Fibroblast of skin of back (primary cell): ENCODE measurements at places on chromosomes 3 and 15.

- peak; percentile 12 for DNase-seq
Measured at GRCh38 chr3:178618197-178618596, 82.0 kb downstream of the KCNMB2 start.

DNA sequence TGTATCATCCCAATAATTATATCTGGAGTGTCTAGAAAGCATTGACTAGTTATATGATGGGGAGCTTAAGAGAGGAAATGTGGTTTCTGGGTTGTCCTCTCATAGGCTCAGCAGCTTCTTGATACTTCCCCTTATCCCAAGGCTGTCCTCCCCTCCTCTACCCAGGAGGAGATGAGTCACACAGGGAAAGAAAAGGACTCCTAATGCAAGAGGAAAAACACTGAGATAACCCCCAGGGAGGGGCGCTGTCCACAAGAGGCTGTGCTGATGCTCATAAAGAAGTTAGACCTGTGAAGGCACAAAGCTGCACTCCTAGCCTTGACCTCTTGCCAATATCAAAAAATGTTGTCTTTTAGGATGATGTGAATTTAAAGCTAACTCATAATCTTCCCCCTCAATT lies 28.8 kb upstream of the GYG1 start:
- DNase-seq, result peak; percentile 86

- DNase-seq, result no peak
Measured at GRCh38 chr15:74283368-74283767, 47.2 kb downstream of the CCDC33 start.

GRCh38 chr3:162702768-162703385 lies 1206.3 kb downstream of the OTOL1 start:
- no peak for DNase-seq

- DNase-seq, result no peak
Measured at GRCh38 chr3:9590282-9590791, 36.7 kb upstream of the LHFPL4 start.

GRCh38 chr15:98647026-98647773 lies 1.1 kb upstream of the IGF1R start:
- DNase-seq, result peak; percentile 55

DNA sequence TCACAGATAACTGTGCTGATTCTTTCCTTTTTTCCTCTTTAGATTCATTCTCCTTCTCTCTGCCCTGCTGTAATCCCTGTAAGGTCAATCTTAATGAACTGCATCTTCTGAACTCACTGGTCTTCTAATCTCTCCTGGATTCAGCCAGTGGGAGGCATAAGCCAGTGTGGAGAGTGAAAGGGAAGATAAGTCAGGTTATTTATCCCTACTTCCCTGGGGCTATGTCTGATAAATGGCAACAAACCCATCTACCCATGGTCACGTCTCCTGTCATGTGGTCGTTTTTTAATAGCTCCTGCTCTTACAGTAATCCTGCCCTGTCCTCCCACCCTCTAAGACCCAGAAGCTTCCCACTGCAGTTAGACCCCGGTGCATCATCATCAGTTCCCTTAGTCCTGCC lies 199.6 kb upstream of the NAALADL2 start:
- DNase-seq, result no peak

GRCh38 chr3:139689122-139689521 lies 11.3 kb upstream of the NMNAT3 start:
- no peak for DNase-seq

DNA sequence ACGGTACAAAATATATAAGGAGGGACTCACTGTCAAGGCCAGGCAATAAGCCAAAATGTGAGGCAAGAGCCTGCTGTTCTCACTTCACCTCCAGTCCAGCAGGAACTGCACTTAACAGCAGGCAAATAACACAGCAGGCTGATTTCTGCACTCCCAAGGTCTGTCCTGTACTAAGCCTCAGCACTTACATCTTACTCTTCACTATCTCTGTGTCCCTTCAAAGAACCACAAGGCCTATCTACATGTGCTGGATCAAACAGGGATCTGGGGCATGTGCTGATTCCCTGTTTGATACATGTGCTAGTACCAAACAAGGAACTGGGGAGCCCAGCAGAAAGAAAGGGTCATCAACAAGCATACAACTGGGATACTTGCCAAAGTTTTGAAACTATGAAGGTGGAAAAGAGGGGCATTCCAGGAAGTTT lies 22.2 kb downstream of the UACA start:
- peak; percentile 54 for DNase-seq

DNA sequence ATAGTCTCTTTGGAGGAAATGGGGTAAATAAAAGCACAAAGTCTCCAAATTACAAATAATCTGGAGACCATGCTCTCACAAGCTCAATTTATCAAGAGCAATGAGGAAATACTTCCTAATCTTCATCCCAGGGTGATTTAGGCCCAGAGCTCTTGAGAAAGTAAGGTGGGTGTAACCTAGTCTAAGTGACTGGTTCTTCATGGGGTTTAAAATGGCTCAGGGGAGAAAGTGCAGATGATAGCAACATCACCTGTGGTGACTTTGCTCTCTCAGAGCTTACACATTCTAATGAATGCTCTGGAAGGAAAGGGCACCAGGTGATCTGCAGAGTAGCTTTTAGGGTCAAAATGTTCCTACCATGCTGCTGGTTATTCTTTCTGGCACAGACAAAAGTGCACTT lies 118.4 kb upstream of the TP63 start:
- no peak for DNase-seq

- no peak for DNase-seq
Measured at GRCh38 chr15:60573936-60574335, 95.0 kb upstream of the ICE2 start.

GRCh38 chr3:169591983-169592644 lies 71.4 kb downstream of the MECOM start:
- DNase-seq, result no peak

DNA sequence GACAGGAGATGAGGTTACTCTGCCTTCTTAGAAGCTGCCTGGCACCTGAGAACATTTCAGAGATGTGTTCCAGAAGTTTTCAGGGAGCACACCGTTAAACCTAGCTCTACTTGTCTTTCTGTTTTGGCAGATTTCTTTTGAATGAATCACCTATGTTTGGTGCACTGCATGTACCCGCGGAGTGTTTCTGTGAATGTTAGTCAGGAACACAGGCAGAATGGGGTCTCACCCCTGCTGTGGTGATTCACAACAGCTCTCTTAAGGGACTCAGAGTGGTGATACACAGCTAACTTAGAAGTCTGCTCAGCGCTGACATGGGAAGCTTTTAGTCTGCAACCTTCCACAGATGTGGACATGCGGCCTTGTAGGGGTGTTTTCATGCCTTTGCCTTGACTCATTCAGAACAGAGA lies 24.0 kb downstream of the TSEN2 start:
- DNase-seq, result peak; percentile 98

GRCh38 chr15:36156879-36157427 lies 422.5 kb upstream of the CDIN1 start:
- peak; percentile 32 for DNase-seq

DNA sequence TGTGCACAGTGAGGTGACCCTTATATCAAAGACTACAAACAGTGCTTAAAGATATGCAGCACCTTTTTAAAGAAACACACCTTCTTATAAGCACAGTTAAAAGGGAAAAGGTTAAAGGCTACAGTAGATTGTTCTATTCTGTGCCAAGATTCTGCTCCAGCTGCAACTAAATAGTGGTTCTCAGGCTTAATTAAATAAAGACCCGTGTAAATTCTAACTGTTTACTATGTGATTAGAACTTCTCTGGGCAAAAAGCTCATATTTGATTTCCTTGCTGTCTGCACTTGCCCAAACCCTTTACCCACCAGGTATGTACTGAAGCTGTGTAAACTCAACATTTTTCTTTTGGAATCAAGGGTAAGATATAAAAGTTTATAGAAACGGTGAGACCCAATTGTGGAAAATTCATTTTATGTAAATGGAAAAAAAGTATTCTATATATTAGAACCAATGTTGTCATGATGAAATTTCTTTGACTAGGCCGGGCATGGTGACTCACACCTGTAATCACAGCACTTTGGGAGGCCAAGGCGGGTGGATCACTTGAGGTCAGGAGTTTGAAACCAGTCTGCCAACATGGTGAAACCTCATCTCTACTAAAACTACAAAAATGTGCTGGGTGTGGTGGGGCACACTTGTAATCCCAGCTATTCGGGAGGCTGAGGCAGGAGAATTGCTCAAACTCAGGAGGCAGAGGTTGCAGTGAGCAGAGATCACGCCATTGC lies 230.6 kb downstream of the MECOM start:
- DNase-seq, result no peak
